ENCODE measurements at places on chromosomes 5 and 9. TPM values are rescaled to one million over a fixed set of nuclear protein-coding genes. Genes with fewer than 3 reads are reported as not detected.

C5 gene
- total RNA-seq: 0.87 TPM

MARCHF11 gene
- total RNA-seq: not detected

PDGFRB gene
- 0.52 TPM for total RNA-seq

ACTBL2 gene
- 5.6 TPM for total RNA-seq

SPOCK1 gene
- total RNA-seq: 224 TPM

OR1J1 gene
- not detected for total RNA-seq

DNA sequence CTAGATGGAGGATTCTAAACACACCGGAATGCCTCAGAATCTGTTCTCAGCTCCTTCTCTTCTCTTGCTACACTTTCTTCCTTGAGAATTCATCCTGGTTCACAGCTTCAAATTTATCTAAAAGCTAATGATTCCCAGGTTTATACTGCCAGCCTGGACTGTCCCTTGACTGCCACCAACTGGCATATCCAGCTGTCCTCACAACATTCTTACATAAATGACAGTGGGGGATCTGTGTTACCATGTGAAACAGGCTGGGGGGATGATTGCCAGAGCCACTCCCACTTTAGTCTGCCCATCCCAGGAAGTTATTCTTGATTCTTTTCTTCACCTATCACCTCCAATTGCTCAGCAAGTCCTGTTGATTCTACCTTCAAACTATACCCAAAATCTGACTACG is 27.2 kb upstream of the ZFR start:
- no peak for DNase-seq

- no peak for DNase-seq
Observed at GRCh38 chr5:133356984-133357421, 255.3 kb downstream of the FSTL4 start.

DNA sequence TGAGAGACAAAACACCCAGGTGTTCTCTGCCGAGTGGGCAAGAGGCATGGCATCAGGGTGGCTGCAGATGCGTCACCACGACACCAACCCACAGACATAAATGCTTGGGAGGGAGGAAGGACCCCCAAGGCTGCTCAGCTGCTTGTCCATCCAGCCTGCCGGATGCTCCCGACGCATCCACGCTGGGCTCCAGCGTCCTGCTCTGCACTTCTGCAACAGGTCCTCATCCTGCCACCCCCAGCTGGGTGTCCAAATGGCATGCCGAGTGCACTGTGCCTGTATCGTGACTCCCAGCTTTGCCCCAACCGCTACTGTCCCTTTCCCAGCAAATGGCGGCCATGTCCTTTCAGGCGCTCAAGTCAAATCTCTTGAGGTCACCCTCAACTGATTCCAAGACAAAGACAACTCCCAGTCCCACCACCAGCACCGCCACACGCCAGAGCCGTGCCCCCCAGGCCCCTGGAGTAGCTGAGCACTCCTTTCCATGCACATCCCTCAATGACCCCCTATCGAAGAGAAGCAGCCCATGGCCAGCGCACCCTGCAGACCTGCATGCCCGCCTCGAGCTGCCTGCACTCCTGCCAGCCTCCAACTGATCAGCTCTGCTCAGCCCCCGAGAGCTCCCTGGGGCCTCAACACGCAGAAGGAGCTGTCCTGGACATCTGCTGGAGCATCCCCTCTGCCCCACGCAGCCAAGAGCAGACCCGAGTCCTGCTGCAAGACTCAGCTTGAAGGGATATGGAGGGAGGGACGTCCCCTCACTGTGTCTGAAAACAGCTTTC is 116.7 kb downstream of the ROR2 start:
- DNase-seq: no peak

DNA sequence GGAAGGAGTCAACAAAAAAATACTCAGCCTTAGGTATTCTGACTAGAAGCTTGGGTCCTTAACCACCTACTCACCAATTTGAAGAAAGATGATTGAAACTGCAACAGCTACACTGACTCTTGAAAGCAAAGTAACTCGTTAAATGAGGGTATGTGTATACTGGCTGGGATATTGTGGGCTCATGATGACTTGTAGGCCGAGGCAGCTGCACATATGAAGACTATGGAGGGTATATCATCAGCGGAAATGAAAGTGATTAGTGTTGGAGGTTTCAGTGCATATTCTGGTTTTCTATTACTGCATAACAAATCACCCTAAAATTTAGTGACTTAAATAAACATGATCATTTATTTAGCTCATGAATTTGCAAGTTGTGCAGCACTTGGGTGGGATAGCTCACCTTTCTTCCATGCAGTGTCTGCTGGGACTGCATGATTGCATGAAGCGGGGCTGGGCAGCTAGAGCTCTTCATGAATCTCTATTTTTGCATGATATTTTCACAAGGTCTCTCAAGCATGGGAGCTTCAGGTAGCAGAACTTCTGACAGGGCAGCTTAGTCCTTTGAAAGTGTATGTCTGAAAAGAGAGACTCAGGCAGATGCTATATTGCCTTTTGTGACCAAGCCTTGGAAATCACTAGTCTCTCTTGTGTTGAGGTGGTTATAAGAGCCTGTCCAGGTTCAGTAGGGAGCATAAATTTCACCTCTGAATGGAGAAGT is 96.1 kb upstream of the CDKN2B start:
- no peak for DNase-seq

GRCh38 chr5:18932081-18932480 is 1055.9 kb downstream of the CDH18 start:
- no peak for DNase-seq

DNA sequence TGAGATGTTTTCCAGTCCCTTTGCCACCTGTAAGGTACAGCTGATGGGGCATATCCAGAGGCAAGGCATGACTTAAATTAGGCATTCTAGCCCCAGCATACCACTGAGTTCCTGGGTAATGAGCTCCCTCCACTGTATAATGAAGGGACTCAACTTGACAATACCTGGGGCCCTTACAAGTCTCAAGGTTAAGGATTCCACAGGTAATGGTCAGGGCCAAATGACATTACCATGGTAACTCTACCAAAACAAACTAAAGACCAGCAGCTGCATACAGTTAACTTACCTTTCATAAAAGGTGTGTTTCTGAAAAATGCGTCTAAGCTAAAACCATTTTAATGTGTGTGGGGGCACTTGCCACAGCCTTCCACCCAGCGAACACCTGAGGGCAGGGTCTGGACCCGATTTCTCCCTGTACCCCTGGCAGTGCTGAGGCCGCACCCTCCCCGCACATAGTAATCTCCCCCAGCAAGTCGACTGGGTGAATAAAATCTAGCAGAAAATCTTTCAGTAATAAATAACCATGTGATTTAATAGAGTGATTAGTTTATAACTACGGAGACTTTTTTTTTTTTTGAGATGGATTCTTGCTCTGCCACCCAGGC is 24.2 kb downstream of the CCDC69 start:
- no peak for DNase-seq

GRCh38 chr5:177310757-177311391 is 824 bp downstream of the MXD3 start:
- no peak for DNase-seq

DNA sequence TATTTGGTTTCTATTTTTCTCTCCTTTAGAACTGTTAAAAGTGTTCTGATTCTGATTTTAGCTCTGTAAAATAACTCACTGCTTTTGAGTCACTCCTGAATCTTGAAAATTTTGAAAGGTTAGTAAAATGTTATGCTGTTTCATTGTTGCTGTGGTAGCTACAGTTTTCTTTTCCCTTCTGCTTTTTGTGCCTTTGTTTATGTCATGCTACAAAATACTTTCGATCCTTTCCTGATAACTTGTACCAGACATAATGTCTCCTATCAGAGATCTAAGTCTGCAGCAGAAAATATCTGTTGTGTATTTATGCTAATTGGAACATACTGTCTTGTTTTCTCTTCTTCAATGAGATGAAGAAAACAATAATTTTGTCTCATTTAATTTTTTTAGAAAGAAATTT is 26.9 kb upstream of the CEP120 start:
- no peak for DNase-seq

- DNase-seq: peak; percentile 41
Observed at GRCh38 chr5:43729846-43730478, 127.0 kb downstream of the NNT start.

- no peak for DNase-seq
Observed at GRCh38 chr5:175741556-175741955, 83.7 kb downstream of the HRH2 start.

DNA sequence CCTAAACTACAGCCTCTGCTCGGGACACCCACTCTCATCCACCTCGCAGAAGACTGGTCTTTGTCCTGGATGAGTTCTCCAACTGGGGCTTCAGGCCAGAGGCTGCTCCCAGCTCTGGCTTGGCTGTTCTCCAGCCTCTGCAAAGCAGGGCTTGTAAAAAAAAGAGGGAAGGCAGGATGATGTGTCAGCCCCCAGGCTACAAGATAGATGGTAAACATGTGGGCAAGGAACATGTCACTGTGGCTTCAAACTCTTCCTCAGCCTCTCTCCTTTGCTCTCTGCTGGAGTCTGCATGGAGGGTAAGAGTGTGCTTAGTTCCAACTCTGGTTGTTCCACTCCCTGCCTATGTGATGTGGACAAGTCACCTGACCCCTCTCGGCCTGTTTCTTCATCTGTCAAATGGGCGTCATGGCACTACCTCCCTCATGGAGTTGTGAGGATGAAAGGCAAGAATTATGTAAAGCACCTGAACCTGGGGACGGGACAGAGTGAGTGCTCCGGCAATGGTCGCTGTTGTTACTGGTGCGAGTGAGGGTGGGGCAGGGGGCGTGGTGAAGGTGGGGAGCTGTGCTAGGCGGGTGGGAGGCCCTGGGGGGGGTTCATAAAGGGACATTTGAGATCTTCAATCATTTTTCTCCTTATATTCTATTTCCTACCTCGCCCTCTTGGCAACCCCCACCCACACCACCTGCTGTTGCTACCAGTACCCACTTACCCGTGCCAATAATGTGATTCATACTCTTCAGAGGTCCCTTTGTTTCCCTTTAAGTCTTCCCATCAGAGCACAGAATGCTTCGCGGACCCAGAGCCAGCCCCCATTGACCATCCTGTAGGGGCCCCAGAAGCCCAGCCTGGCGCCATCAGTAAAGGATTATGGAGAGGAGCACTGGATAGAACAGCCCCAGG is 6.8 kb upstream of the ZNF79 start:
- DNase-seq: no peak

DNA sequence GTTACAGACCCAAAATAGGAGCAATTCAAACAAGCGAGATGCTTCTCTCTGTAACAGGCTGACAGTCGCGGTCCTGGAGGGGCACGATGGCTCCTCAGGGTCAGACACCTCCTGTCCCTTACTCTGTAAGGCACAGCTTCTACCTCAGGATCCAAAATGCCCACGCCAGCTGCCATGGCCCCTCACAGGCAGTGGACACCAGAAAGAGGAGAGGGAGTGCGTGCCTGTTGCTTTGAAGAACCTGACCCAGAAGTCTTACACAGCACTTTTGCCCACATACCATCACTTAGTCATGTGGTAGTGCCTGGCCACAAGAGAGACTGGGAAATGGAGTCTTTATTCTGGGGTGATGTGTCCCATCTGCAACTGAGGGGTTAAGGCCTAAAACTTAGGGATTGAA is 11.6 kb upstream of the ABL1 start:
- DNase-seq: peak; percentile 58

DNA sequence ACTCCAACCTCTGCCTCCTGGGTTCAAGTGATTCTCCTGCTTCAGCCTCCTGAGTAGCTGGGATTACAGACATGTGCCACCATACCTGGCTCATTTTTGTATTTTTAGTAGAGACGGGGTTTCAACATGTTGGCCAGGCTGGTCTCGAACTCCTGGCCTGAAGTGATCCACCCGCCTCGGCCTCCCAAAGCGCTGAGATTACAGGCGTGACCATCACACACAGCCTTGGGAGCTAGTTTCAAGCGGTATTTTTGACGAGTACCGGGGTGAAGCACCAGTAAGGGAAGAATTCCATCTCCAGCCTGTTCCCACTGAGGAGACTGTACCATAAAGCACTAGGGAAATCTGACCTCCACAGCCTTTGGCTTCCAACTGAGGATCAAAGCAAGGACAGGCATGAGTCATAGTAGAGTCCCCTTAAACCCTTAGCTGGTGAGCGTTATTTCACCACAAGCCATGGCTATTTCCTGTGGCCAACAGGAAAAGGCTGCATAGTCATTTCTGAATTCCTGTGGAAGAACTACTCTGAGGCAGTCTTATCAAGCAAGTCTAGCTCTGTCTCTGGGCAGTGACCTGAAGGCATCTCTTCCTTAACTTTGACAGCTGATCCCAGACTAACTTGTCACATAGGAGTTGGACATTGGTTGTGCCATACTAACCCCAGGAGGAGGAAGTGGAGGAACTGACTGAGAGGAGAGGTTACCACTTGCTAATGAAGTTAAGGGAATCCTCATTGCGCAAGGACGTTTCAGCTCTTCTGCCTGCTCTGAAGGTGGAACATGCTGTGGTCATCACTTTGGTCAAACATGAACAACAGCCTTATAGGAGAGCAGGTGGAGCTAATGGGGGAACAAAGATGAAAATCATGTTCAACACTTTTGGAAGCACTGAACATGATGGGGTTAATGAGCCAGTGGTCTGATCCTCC is 85.8 kb upstream of the DMRT1 start:
- DNase-seq: peak; percentile 94

DNA sequence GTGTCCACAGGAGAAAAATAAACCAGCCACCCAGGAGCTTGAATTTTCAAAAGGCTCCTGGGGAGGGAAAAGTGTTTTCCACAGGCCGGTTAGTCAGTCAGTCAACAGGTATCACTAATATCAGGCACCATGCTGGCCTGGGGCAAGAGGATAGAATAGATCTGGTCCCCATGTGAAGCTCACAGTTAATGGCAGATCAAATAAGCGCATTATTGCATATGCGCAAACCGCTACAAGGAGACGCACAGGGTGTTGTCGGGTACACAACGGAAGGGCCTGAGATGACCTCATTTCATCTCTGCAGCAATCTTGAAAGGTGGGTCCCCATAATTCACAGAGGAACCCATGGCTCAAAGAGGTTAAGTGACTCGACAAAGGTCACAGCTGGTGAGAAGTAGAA is 260.7 kb downstream of the CRB2 start:
- no peak for DNase-seq

DNA sequence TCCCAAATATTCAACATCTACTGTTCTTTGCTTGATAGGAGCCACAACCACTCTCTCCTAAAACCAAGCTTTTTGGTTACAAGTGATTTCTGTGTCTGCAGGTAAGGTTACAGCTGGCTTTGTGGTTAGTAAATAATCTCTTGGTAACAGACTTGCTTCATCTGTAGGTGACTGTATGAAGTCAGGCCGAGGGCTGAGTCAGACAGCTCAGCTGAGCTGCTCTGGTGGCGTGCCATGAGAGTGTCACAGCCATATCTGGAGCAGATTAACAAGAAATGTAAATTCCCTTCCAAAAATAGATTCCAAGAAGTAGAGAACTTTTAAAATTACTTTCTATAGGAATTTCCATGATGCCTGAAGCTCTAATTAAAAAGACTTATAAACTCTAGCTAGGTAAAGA is 23.7 kb upstream of the TAS2R1 start:
- DNase-seq: peak; percentile 53

All from renal cortical epithelial cell (primary cell).